Activated T-helper 17 cell treated with anti-CD3 and anti-CD28 coated beads, Interleukin-2, amount 50 U/mL, for 72 hours (primary cell): ENCODE measurements at places on chromosomes 2 and 18. TPM values are rescaled to one million over a fixed set of nuclear protein-coding genes. Genes with fewer than 3 reads are reported as not detected.

DNA sequence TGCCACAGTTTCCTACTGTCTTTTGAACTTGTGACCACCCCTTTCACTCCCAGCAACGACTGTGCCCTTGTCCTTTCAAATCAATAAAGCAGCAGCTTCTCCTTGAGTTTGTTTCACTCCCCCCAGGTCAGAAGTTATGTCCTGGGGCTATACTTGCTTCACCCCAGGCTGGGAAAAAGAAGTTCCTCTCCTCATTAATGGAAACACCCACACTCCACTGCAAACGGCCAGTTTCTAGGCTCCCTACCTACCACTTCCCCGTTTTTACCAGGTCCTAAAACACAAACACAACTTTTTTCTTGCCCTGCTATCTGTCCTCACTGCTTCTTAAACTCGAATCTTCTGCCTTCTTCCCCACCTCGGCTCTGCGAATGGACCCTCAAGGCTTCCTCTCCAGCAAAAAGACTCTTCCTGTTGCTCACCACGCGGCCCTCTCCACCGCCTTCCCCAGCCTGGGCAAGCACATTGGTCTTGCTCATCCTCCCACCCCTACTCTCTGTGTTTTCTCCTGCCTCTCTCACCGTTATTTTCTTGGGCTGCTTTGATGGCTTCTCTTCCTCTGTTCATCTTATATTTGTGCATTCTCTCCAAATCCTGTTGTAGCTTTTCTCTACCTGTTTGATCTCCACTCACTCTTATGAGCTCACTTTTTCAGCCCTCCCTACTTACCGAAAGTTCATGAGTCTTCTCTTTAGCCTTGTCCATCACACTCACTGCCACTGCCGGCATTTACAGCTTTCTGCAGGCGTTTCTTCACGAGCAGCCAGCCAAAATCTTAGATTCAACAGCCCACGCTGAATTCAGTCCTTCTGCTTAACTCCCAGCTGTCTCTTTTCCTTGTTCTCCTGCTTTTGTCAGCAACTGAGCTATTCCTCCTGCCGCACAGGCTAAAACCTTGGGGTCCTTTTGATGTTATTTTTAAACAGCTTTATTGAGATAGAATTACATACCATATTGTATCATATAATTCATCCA lies 7.0 kb upstream of the SP5 start:
- ATAC-seq, result no peak

- ATAC-seq, result no peak
These were observed 202.6 kb downstream of the KCNJ3 start for GRCh38 chr2:154901063-154901462.

The TUBB8B gene
- total RNA-seq, result not detected

The DNAJB2 gene
- 153 TPM for total RNA-seq

GRCh38 chr18:27412556-27412955 lies 227.4 kb upstream of the CHST9 start:
- no peak for ATAC-seq

GRCh38 chr2:160372585-160372984 lies 121.0 kb downstream of the RBMS1 start:
- no peak for ATAC-seq

DNA sequence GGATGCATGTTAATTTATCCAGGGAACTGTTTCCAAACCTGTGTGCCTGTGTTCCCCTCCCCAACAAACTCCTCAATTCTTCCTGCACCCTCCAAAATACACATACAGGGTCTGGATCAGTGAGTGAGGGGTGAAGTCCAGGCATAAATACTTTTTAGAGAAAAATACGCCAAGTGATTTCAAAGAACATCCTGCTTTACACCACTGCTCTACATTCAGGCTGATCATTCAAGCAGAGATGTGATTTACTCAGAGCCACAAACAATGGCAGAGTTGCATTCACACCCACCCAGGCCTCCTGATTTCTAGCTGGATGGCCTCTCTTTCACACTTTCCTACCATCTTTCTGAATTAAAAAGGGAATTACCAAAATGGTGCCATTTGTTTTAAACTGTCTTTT lies 289.5 kb upstream of the SLC14A2 start:
- ATAC-seq, result no peak

DNA sequence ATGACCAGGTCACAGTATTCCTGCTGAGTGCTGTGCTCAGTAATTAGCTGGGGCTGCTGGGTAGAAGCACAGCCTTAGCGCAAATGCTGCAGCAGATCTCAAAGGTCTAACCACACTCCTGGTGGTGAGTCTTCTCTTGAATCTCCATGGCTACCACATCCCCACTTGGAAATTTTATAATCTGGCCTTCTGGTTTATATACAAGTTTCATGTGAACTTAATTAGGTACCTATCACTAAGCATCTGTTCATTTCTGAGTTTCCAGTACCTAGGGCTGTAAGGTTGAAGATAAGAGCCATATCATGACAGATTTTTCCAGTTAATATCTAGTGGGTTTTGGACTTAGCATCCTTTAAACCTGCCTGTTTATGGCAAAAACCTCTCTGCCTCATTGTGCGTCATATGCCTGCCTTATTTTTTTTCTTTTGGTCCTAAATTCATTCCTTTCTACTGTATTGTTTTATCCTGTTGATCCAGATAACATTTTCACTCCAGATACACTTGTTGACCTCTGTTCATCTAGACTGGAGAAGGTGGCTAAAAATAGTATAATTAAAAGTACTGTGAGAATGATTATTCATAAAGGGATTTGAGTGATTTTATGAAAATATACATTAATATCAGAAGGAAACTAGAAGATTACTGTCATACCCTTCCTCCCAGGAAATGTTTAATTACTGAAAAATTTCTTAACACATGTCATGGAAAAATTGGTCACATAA lies 168.4 kb upstream of the THUMPD2 start:
- ATAC-seq, result peak; percentile 40

- no peak for ATAC-seq
These were observed 410.4 kb downstream of the MEIS1 start for GRCh38 chr2:66845307-66845706.

DNA sequence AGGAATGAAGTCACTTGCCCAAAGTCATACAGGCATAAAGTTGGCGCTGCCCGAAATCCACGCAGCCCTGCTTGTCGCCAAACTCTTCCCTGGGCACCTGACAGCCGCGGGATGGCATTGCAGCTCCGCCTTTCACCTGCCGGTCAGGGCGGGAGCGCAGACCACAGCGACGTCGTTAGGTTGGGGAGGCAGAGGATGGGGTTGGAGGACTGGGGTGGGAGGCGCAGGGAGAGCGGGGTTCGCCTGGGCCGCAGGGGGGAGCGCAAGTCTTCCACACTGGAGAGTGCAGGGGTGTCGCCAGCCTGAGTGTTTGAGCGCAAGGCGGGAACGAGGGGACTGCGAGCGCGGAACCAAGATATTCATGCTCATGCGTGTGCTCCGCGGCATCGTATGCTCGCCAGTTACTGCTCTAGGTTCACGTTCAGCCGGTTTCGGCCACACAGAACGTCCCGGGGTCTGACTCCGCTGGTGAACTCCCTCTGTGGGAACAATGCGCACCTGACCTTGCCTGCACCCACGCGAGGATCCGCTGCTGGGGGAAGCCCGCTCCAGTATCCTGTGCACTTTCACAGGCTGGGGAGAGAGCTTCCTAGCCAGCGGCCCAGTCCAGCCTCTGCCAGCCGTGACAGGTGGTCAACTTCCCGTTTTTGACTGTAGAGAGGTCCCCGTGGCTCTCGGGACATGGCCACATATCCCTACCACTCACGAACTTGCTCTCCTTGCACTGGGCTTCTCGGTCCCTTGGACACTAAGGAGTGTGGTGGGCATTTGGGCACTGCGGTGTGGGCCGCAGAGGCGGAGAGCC lies 767 bp upstream of the NPPC start:
- peak; percentile 15 for ATAC-seq

The CDH20 gene
- not detected for total RNA-seq

The TOGARAM2 gene
- 3.0 TPM for total RNA-seq

DNA sequence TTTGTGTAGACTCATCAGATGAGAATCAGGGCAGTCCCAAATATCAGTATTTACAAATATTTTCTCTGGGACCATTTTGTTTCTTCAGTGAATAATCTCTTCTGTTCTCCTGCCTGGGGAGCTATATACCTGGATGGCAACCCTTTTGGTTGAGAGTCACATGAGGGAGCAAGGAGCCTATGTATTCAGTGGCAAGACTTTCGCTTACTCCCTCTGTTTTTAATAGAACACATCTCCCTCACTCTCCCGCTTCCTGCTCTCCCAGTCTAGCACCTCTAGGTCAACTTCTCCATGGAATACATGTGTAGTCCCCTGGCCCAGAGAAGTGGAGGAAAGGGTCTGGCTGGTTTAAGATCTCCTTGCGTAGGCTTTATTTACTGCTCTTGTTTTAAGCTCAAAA lies 600.3 kb downstream of the CCDC85A start:
- ATAC-seq, result no peak

The HOXD4 gene
- not detected for total RNA-seq

- no peak for ATAC-seq
These were observed 41.6 kb downstream of the FER1L5 start for GRCh38 chr2:96683972-96684820.

The TRABD2A gene
- 32.3 TPM for total RNA-seq

DNA sequence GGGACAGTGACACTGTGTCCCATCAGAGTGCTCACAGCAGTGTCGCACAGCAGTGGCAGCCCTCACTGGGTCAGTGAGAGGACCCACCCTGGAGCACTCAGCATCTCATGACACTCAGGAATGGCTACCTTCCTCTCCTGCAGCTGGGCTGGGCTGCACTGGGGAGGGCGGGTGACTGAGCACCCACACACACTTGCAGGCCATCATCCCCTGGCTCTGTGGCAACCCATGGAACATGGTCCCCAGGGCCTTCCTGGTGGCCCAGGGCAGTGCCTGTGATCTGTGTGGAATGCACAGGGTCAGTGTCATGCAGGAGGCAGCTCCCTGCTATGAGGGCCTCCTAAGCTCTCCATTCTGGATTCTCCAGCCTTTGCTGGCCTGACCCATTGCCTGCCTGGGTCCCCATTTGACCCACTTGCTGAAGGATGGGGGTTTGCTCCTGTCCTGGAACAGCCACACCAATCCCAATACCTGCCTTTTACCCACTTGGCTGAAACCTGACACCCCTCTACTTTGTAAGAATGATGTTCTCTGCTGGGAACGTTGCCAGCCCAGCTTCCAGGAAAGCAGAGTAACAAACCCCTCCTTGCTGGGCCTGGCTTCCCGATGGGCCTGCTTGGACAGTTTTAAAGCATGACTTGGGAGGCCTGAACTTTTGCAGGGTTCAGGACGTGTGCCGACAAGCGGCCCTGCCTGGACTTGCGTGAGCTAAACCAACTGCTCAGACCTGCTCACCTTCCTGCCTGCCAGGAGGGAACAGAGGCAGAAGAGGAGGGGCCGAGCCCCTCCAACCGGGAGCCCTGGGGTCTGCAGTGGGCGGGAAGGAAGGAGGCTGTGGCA lies 13.7 kb downstream of the HS6ST1 start:
- ATAC-seq, result no peak

The CFAP65 gene
- not detected for total RNA-seq

The IL37 gene
- 0.78 TPM for total RNA-seq

The CFC1 gene
- total RNA-seq, result not detected

GRCh38 chr2:72003796-72004195 lies 143.9 kb downstream of the CYP26B1 start:
- no peak for ATAC-seq

The STARD6 gene
- total RNA-seq, result 0.32 TPM

The ERBB4 gene
- total RNA-seq, result not detected

- ATAC-seq, result no peak
These were observed 186.6 kb downstream of the MTX2 start for GRCh38 chr2:176455816-176456291.

The STPG4 gene
- 0.19 TPM for total RNA-seq

DNA sequence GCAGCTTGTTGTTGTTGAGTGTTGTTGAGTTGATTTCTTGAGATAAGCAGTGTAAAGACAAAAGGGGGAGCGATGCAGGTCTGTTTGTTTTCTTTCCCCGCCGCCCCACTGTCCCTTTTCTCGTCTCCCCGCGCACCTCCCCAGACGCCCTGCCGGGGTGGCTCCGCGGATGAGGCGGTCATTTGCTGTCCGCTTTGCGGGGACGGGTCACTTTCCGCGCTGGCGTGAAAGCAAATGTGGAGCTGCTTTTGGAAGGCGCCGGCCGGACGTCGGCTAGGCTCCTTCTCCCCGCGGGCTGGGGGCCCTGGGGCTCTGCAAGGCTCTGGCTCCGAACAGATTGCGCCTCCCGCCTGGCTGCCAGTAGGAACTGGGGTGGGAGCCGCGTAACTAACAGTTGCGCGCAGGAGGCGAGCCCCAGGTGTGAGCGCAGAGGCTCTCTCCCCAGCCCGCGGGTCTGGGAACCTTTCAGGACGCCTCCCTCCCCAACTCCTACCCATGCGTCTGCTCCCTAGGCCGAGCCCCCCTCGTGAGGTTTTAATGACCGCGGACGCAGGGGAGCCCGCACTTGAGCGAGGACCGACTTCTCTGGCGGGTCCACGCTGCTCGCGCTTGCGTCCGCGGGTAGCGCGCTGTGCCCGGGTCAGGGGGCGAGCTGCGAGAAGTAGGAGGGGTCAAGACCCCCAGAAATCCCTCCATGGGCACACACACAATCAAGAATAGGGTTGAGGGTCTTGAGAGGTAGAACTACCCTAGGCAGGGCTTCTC lies 146.6 kb downstream of the MEIS1 start:
- no peak for ATAC-seq

DNA sequence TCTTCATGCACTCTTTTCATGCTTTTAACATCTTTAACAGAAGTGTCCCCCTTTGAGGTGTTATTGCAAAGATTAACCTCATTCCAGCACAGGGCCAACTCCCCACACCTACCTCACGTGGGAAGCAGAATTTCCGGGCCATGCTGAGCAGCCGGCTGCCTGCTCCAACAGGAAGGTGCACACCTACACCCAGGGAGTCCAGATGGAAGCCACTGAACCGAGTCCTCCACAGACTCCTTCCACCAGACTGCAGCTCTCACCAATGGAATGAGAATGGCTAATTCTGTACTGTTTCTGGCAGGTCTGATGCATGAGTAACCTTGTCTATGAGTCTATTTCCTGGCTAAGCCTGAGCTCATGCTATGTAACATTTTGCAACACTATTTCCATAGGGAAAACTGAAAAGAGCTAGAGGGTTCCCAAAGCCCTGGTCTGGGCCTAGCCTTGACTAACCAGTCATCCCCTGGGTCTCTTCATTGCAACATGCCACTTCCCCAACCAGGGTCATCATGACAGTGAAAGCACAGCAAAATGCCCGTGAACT lies 11.0 kb downstream of the ERFE start:
- no peak for ATAC-seq
